SW 1271 (cell line): ENCODE measurements at places on chromosomes 12 and 14.
A peak's percentile ranks its signal among the peaks of the same experiment; 100 is the strongest.

GRCh38 chr12:44088647-44089046, 252.8 kb downstream of the TMEM117 start:
- DNase-seq, result no peak

GRCh38 chr14:75059642-75060041, 4.2 kb downstream of the ACYP1 start:
- no peak for DNase-seq

- no peak for DNase-seq
Measured at GRCh38 chr14:101903111-101903561, 61.2 kb upstream of the DYNC1H1 start.

DNA sequence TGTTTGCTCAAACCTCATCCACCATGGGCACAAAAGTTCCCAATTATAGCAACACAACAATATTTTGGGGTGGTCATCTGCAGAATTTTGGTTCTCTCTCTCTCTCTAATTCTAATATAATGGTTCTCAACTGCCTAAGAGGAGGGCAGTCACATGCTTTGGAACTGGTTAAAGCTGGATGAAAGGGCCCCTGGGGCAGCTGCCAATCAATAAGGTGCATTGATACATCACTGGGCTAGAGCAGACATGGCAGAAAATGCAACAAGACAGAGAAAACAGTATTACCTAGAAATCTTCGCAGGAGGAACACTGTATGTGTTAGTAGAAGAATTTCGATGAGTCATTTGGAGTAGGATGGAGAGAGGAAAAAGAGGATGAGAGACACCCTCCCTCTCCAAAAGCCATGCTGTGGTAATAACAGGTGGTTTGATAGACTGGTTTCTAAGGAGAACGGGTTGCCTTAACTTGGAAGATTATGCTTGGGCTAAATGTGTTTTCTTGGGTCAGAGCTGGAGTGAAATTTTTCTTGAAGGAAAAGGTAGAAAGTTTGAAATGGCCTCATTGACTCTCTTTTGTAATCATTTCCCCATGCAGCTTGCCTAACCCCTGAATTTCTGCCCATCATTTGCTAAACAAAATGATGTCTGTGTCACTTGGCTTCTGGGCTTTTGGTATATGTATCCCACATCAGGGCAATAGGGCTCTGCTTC, 67.1 kb upstream of the HIF1A start:
- no peak for DNase-seq

GRCh38 chr12:115243933-115244628, 560.1 kb upstream of the TBX3 start:
- DNase-seq, result no peak

DNA sequence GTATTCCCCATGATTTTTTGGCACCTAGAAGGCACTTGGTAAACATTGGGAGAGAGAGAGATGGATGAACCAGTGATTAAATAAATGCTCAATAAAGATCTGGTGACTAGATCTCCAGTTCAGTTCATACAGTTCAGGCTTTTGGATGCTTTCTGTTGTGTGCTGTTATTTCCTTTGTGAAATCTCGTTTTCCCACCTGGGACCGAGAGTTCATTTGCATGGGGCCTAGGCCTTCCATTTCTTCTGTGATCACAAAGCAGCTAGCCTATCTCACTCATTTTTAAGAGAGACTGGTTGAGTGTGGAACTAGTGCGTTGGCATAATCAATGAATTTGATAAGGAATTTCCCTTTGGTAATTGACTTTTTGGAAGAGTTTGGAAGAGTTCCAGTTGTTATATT, 104.0 kb downstream of the VRK1 start:
- DNase-seq, result no peak

DNA sequence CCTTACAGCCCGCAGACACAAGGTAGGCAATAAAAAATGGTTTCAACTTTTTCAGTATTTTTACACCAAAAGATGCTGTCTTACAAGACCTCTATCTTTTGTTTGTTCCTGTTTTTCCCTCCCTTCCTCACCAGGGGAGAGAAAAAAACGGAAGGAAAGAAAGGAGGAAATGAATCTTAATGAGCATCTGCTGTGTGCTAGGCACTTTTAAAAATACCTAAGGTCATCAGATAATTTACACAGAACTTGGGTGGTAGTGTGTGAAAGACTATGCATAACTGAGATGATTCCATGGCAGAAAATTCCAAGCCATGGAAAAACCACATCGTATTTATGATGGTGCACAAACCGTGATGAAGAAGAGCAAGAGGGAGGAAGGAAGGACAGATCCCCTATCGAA, 121.2 kb downstream of the DIP2B start:
- no peak for DNase-seq

DNA sequence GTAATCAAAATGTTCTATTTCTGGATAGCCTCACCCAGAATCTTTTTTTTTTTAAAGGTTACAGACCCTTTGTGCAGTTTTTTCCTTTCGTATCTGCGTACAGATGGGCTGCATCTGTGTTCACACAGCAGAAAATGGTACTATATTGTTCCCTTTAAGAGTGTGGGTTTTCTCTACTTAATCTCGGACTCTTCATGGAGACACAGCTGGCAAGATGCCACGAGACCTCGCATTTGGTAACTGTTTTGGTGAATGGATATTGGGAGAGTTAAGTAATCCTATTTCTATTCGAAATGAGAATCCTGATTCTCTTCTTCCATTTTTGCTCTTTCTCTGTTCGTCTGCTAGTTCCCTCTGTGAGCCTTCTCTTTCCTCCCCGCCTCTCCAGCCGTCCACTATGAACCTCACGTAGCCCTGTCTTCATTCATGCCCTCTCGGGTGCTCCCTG, 85.7 kb downstream of the SAMD4A start:
- DNase-seq, result peak; percentile 73

DNA sequence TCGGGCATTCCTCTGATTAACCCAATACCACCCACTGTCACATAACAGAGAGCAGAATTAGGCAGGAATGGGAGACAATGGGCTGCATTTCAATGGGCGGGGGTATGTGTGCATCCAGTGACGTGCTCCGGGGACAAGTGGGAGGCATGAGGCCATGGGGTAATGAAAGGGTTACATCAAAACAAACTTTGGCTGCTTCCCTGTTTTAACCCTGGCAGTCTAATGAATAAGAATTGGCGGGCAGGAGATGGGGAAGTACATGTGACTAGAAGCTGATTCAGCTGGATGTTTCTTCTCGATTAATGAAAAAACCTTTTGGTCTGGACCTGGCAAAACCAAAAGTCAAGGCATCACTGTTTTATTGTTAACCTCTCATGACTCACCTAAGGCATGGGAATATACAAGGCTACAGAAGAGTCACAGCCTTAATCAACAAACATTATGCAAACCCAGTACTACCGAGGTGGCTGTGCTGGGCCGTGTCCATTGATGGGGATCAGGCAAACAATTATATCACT, 44.2 kb downstream of the SOCS2 start:
- DNase-seq, result no peak

DNA sequence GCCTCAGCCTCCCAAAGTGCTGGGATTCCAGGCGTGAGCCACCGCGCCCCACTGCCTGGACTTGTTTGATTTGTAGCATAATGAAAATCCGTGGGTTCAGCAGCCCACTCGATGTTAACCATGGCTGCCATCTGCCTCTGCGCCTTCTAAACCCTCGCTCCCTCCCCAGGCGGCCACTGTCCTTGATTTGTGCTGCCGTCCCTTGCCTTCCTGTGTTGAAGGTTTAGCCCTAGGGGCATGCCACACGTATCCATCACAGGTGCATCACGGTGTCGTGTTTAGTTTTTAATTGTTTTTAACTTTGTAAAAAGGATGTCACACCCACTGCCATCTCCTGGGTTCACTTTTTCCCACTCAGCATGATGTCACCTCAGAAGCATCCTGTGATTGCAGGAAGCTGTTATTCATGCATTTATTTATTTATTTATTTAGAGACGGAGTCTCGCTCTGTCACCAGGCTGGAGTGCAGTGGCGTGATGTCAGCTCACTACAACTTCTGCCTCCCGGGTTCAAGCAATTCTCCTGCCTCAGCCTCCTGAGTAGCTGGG, 24.5 kb upstream of the ULK1 start:
- DNase-seq, result peak; percentile 56

DNA sequence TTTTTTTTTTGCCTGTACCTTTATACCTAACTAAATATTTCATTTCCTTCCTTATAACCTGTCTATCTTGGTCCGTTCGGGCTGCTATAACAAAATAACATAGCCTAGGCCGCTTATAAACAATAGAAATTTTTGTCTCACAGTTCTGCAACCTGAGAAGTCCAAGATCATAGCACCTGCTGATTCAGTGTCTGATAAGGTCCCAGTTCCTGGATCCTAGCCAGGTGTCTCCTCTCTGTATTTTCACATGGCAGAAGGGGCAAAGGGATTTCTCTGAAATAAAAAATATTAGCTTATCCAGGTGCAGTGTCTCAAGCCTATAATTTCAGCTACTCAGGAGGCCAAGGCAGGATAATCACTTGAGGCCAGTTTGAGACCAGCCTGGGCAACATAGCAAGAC, 1046.6 kb upstream of the USP15 start:
- DNase-seq, result no peak

DNA sequence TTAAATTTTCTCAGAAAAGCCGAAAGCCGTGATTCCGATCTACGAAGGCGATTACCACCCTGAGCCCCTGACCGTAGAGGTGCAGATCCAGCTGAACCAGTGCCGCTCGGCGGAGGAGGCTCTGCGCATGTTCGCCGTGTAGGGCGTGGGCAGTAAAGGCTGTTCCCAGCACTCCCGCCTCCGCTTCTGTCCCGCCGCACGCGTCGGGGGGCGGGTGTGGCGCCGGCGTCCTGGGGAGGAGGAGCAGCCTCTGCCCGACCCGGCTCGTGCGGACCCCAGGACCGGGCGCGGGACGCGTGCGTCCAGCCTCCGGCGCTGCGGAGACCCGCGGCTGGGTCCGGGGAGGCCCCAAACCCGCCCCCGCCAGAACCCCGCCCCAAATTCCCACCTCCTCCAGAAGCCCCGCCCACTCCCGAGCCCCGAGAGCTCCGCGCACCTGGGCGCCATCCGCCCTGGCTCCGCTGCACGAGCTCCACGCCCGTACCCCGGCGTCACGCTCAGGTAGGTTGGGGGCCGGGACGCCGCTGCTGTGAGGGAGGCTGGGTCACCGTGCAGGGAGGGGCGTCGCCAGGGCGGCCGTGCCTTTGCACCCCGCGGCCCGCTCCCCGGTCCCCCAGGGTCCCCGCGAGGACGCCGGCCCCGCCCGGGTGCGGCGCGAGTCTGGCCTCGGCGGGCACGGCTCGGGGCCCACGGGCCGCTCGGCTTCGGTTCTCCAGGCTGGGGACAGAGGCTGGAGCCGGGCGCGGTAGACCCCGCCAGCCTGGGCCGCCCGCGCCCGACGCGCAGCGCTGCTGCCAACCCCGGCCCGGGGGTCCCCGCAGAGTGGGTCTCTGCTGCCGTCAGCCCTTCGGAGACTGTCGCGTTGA, at the start of gene B3GNT4:
B3GNT4 (plus strand) TSS at position 409 of the 866 bp plus-strand sequence. CDS start 910 bp downstream, outside the sequence.
- peak; percentile 59 for DNase-seq

- DNase-seq, result peak; percentile 68
Measured at GRCh38 chr12:57069523-57069922, 9.1 kb downstream of the NEMP1 start.

- DNase-seq, result no peak
Measured at GRCh38 chr12:95615749-95616148, 64.5 kb upstream of the USP44 start.
